ENCODE measurements at places on chromosomes 5 and 9.

- no peak for DNase-seq
Observed at GRCh38 chr5:96157077-96157780, 195.6 kb upstream of the ELL2 start.

DNA sequence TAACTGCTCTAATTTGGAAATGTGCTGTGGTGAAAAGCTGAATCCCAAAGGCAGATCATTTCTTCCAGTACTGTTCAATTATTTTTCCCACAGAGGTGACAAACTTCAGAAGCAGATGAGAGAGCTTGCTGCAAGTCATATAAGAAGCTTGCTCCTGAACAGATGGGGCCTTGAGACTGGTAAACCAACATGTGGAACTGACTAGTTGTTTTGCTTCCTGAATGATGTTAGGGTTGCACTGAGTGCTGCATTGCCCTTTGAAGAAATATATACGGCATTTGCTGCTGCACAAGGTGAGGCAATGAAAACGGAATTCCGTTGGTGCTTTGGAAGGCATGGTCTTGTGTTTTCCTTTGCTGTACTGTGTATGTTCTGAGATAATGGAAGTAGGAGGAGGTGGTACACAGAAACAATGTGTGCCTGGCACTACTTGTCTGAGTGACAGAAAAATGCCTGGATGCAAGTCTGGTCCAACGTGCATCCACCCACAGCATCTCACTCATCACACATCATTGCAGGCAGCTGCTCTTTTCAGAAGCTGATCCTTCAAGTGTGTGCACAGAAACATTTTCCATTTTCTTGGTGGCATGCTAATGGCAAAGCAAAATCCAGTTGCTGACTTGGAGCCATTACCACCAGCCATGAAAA, 76.9 kb downstream of the ANKH start:
- DNase-seq = no peak

DNA sequence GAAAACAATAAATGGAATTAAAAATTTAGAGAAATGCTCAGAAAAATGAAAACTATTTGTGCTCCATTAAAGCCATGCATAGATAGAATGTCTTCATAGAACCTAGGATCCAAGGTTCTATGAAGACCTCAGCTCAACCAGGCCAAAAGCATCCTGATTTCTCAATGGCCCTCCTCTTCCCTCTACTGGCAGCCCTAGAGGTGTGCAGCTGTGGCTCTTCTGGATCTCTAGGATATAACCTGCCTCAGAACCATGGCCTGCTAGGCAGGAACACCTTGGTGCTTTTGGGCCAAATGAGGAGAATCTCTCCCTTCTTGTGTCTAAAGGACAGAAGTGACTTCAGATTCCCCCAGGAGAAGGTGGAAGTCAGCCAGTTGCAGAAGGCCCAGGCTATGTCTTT, 15.1 kb downstream of the IFNA1 start:
- DNase-seq = no peak

GRCh38 chr5:66989781-66990180, 206.8 kb downstream of the CD180 start:
- no peak for DNase-seq

DNA sequence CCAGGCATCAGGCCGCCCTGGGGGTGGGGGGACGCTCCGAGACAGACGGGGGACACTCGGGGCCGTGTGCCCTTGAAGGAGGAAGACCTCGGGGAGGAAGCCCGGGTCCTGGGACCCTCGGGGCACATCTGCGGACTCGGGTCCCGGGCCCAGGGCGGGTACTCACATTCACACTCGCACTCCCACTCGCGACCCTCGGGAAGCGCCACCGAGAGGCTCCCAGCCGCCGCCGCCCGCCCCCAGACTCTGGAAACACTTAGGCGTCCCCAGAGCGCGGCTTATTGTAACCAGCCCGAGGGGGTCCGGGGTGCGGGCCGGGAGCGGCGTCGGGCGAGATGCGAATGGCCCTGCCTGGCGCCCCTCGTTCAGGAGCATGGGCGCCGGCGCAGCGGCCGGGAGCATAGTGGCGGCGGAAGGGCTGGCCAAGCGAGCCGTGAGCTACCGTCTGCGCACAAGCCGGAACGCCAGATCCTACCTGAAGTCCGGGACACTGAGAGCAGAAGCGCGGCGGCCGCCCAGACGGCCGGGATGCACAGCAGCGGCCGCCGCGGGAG, 559 bp downstream of the ROR2 start:
- no peak for DNase-seq

DNA sequence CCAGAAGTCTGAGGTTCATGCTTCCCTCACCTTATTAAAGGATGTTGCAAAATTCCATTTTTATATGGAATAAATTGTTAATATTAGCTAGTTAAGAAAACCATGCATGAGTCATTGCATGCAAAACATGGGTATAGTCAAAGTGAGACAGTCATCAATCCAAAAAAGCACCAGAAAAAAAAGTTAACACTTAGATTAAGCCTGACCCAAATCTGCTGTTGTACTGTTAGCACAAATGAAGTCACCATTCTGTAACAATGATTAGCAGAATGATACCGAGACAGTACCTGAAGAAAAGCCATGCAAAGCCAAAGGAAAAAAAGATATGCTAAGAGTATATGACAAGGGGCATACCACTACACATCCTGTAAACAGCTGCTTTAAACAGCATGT, 49.5 kb downstream of the PKD2L2 start:
- no peak for DNase-seq

GRCh38 chr5:132086277-132086794, 12.7 kb downstream of the CSF2 start:
- DNase-seq = peak; percentile 72

DNA sequence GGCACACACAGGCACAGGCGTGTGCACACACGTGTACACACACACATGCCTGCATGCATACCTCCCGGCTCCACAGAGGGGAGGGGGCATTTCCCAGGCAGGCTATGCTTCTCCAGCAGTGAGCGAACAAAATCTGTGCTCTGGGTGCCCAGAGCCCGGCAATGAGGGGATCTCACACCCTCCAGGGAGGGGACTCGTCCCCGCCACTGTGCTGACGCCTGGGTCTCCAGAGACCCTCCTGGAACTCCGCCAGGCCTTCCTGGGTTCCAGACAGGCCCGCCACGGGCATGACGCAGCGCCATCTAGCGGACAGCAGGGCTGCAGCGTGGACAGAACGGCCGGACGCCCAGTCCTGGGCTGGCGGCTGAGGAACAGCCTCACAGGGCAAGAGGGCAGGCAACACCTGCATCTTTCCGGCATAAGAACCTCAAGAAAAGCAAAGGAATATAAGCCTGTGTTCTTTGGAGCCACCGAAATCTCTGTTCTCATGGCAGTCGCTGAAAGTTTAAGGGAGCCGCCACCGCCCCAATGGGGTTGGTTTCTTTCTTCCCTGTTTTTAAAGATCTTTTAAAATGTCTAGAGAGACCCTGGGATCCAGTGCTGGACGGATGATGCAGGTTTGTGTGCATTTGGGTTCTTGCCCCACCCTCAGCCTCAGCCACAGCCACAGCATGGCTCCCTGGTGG, 135.6 kb upstream of the PPP1R26 start:
- DNase-seq = no peak

- DNase-seq = no peak
Observed at GRCh38 chr5:168580227-168580508, 1.0 kb upstream of the PANK3 start.

DNA sequence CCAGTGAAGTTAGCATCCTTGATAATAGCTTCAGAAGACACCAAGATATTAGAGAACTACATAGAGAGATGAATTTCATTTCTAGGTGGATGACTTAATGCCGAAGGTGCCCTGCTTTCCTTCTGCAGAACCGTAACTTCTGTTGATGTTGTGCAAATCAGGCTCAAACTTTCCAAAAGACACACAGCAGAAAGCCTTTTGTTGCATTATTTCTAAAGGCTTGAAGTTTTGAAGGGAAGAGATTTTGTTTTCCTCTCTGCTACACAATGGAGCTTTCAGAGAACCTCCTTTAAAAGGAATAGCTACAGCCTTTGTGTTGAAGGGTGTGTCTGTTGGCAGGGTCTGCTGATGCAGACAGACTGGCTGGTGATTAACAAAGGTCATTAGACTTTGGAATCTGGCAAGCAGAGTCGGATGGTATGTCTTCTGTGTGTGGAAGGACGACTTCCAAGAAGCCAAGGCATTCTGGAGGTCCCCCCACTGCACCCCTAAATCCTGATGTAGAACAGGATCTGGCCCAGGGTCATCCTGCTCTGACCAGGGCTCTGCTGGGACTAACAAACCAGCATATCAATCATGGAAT, 57.8 kb downstream of the ZNF462 start:
- DNase-seq = peak; percentile 10

- DNase-seq = no peak
Observed at GRCh38 chr9:133463234-133463863, 3.6 kb downstream of the CACFD1 start.

GRCh38 chr5:155053501-155053900, 39.9 kb downstream of the KIF4B start:
- DNase-seq = no peak

GRCh38 chr5:73299665-73300336, 126.8 kb downstream of the TMEM174 start:
- DNase-seq = no peak

- no peak for DNase-seq
Observed at GRCh38 chr5:77942578-77943239, 166.6 kb upstream of the TBCA start.

DNA sequence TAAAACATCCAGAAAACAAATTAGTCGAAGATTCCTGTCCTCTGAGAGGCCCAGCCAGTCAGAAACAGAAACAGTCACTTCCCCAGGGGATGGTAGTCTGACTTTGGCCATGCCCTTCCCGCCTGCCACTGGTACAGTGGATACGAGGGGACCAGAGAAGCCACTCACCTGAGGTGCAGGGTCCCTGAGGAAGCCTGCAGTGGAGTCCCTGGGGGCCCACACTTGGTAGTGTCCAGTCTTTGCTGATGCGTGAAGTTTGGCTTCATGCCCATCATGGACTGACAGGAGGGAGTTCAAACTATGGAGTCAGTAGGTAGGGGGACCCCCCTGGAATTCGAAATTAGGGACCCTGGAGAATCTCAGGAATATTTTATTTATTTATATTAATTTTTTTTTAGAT, 147.5 kb downstream of the DAB2IP start:
- DNase-seq = no peak

DNA sequence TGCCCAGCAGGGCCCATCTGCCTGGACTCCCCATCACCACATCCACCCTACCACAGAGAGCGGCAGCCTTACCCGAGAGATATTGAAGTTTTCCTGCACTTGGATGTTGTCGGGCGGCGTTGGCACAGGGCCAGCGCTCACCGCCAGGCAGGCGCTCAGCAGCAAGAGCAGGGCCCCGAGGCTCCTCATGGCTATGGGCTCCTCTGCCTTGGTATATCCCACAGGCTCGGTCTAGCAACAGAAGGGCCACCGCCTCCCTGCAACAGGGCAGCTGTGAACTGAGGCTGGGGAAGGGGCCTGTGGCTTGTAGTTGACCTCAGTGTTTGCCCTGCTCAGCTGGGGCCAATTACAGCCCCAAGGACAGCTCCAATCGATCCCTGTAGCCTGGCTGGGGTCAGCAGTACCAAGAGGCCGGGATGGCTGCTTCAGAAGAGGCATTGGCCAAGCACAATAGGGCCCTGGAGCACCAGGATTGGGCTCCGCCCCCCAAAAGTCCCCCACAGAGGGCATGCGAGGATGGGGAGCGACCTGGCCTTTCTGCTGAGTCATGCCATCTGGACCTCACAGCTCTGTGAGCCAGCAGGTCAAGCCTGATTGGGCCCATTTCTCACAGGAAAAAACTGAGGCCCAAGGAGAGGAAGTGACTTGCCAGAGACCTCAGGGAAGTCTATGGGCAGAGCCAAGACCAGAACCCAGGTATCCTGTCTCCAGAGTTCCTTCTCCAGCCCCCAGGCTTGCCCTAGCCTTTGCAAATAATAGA, at the start of gene AMBP:
Gene AMBP (minus strand): TSS at position 280 of the 760 bp plus-strand sequence. CDS start 91 bp downstream, at position 189.
- DNase-seq = no peak

DNA sequence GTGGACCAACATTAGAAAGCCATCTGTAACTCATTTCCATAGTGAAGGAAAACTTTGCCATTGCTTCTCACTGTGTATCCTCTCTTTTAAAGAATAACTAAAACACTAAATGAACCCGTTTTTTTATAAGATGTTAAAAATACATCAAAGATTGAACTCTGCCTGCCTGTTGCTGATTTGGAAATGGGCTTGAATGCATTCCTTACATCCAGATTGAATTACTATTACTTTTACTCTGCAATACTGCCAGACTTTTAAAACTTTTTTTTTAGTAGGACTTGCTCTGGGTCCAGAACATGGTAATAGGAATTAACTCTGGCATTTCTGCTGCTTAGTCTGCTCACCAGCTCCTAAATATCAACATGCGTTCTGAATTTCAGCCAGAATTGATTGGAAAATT, 176.8 kb upstream of the PAPPA start:
- no peak for DNase-seq

DNA sequence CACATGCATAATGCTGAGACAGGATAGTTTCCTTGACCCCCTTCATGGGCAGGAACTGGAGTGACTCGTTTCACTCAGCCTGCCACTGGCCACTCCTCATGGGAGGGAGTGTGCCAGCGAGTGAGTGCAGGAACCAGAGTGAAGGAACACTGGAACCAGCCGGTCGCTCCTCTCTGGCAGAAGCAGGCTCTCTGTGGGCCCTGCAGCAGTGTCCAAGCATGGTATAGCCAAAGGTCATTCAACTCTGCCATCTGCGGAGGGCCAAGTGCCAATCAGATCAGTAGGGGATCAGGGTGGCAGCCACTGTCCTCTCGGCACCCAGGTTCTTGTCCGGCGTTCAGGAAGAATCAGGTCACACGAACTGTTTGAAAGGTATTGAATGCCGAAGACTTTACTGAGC, 169.3 kb upstream of the PPP1R2B start:
- DNase-seq = no peak

DNA sequence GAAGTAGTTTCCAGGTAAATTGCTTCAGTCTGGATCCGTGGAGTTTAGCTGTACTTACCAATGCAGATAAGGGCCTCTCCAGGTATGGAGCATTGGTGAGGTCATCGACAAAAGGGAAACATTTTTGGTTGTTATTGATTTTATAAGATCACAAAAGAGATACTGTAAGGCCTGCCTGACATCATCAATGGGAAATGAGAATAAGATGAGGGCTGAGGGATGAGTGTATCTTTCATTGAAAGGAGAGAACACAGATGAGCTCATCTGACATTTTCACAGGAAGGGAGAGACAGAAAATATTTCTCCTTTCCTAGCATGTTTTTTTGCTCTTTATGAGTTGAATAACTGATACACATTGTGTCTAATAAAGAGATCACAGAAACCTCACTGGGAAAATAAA, 233.6 kb downstream of the SAXO1 start:
- no peak for DNase-seq

DNA sequence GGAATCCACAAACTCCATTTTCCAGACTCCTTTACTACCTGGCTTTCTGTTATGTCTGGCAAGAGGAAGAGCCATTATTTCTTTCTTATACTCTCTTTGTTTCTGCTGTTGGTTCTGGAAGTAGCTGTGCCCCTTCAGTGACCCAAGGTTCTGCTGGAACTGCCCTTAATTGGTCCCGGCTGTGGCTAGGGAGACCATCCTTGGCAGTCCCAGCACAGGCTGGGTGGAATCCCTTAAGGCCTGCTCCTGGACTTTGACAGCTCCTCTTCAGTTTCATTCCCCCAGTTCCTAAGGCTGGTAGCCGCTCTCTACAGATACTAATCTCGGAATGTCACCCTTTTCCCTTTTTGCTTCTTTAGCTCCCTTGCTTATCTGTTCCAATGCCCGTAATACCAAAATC, 81.9 kb upstream of the GLIS3 start:
- DNase-seq = no peak

GRCh38 chr5:14944350-14944739, 72.8 kb upstream of the ANKH start:
- no peak for DNase-seq
